Esophagus squamous epithelium (tissue), 5 donors: ENCODE measurements at places on chromosomes 3 and 15.
A peak's percentile ranks its signal among the peaks of the same experiment; 100 is the strongest.

DNA sequence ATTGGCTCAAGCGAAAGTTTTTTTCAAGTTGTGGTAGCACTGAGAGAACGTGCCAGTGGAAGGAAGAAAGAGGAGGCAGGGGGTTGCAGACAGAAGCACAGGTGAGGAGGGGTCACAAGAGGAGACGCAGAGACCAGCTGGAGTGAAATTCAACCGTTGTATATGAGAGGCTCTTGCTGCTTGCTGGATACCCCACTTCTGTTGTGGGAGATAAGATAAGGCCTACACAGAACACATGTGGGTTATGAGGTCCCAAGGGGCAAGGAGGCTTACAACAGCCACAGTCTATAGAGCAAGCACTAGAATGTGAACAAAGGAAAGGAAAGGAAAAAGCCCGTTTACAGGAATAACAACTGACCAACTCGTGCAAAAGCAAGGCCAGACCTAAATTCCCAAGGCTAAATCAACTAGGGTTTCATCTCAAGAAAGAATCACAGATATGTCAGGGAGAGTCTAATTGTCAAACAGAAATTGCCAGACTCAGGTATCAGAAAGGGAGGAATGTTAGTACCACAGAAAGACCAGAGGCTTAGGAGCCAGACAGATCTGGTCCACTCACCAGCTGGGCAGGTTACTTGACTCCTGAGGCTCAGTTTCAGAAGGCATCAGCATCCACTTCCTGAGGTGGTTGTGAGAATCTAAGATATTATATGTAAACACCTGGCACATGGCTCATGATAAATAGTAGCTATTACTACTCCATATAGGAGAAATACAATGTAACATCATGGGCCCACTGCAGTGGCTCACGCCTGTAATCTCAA lies 60.9 kb downstream of the MSL2 start:
- H3K36me3 ChIP-seq: no peaks in the 10 kb centered on the region
- H3K27ac ChIP-seq: no peak overlapping the region
- no peak for DNase-seq
- H3K4me1 ChIP-seq: no peaks in the 10 kb centered on the region

DNA sequence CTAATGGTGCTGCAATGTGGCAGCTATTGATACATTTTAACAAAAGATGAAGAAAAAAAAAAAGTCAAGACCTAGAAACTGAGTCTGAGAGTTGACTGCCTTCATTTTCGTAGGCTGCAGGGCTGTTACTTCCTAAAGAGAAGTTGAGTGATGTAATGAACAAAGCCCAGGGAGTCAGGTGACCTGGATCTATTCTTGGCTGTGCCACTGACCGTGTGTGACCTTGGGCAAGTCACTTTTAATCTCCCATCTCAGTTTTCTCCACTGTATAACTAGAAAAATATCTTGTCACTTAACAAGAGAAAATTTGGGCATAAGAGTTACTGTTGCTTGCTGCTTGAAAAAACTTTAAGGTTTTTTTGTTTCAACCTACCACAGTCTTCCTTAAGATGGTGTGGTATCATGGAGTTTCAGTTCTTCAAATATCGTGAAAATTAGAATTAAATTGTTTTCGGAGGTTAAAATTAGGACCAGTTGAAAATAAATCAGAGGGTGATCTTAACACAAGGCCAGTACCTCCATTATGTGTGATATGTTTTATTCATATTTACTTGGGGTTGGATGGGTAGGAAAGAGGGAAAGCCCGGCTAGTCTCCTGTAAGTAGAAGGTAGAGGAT lies 5.8 kb downstream of the FMN1 start:
- H3K4me3 ChIP-seq: no peak overlapping the region
- DNase-seq: no peak
- no peaks in the 10 kb centered on the region for H3K27me3 ChIP-seq
- H3K36me3 ChIP-seq: no peaks in the 10 kb centered on the region
- H3K4me1 ChIP-seq: no peaks in the 10 kb centered on the region

DNA sequence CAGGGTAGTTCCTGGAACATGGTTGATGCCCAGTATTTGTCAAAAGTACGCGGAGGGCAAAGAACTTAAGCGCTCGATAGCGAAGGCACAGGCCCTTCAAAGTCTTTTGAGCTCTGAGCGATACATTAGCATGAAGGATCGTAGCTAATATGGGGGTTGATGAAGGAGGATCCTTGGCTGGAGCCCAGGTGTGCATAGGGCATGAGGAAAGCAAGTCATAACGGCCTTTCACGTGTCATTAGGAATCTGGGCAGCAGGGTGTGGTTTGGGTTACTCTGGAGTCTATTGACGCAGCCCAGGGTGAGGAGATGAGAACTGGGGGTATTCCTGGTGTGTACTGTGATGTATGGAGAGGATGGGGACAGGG lies 31.7 kb downstream of the SPINK8 start:
- H3K36me3 ChIP-seq: peaks cover 18% of the 10 kb centered on the region
- no peaks in the 10 kb centered on the region for H3K27me3 ChIP-seq
- H3K27ac ChIP-seq: peak overlapping the region; percentile 99
- H3K4me3 ChIP-seq: peak overlapping the region; percentile 91

DNA sequence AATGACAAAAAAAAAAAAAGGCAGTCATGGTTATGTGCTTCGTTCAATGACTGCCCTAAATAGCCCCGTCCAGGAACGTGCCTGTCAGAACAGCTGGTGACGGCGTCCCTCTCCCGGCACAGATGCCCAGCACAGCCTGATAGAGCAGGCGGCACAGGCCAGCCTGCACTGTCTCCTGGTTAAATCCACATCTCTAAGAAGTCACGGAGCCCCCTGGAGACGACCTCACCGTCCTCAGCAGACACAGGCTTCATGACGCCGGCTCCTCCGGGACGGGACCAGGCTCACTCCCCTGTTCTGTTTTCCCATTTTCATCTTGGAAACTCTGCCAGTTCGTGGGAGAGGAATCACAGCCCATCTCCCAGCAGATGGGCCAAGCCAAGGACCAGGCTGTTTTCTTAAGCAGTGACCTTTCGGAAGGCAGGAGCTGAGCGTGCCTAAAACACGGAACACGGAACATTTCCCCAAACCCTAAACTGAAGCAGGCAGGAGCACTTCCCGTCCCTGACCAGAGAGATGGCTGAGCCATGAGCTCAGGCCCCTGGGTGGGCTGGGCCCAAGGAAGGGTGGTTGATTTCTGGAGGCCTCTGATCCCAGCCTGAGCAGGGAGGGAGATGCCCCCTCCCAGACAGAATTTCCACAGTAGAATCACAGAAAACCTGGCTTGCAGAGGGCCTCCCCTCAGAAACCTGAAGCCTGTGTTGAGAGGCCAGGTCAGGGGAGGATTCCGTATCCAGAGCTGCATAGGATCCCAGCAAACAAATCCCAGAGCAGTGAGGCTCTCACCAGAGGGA lies 35.9 kb downstream of the ADCY5 start:
- H3K36me3 ChIP-seq: no peaks in the 10 kb centered on the region
- peaks cover 31% of the 10 kb centered on the region for H3K4me1 ChIP-seq
- peak overlapping the region; percentile 71 for H3K27ac ChIP-seq
- DNase-seq: no peak
- H3K4me3 ChIP-seq: peak overlapping the region; percentile 23

GRCh38 chr3:29697989-29698388 lies 417.1 kb downstream of the RBMS3 start:
- no peaks in the 10 kb centered on the region for H3K36me3 ChIP-seq
- H3K27ac ChIP-seq: no peak overlapping the region
- no peak for DNase-seq
- H3K4me3 ChIP-seq: no peak overlapping the region
- no peaks in the 10 kb centered on the region for H3K27me3 ChIP-seq

DNA sequence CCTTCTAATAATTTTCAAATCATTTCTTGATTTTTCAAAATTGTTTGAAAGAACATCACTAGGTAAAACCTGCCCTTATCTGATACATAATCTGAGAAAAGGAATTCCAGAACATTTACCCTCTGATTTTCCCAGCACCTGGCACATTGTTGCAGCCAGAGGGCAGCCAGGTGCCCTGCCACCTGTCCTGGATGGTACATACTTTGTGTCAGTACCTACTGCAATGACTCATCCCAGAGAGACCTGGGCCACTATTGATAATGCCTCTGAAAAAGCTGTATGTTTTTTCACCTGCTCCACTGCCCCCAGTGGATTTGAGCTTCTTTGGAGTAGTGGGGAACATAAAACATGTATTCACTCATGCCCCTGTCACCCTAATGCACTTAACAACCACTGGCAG lies 648.9 kb upstream of the GBE1 start:
- H3K27me3 ChIP-seq: no peaks in the 10 kb centered on the region
- no peaks in the 10 kb centered on the region for H3K4me1 ChIP-seq
- DNase-seq: no peak
- H3K4me3 ChIP-seq: no peak overlapping the region
- H3K27ac ChIP-seq: no peak overlapping the region

GRCh38 chr3:54756330-54756731 lies 171.5 kb downstream of the LRTM1 start:
- H3K27ac ChIP-seq: peak overlapping the region; percentile 12
- H3K36me3 ChIP-seq: no peaks in the 10 kb centered on the region
- H3K4me3 ChIP-seq: no peak overlapping the region

DNA sequence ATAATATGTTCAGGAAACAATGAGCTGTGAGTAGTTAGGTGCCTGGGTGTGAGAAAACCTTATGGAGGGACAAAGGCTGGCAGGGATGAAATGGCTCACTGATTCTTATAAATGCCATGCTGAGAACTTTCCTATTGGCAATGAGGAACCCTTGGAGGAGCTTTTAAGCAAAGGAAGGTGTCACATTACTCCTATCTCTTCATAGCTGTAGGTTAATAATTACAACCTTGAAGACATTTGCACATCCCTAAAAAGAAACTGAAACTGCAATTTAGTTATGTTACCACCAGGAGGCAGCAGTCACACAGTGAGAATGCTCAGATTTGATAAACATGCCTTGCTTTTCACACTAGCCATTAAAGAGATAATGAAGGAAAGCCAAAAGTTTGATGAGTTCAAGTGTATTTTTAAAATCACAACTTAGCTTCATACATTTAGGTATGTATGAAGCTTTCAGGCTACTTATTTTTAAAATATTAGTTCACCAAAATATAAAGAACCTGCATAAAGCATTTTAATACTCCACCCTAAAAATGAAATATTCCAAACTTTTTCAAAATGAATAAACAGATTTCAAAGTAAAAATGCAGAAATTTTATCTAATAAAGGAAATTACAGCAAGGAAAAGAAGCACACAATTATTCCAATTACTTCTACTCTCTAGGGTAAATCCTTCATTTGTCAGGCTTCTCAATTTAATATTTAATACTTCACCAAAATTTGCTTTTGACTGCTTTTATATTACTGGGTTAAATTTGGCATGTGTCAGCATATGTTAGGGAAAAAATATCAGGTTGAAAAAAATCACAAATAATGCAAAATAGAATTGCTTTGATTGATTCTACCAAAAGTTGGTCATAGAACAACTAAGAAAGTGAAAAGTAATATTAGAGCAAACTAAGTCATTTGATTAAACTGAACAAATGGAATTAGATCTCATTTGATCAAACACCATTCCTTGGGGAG lies 136.9 kb upstream of the SLC2A2 start:
- H3K4me3 ChIP-seq: no peak overlapping the region
- DNase-seq: no peak
- H3K36me3 ChIP-seq: no peaks in the 10 kb centered on the region
- H3K27ac ChIP-seq: no peak overlapping the region
- H3K27me3 ChIP-seq: no peaks in the 10 kb centered on the region

GRCh38 chr3:129308636-129309035 lies 30.0 kb downstream of the HMCES start:
- H3K27ac ChIP-seq: peak overlapping the region; percentile 67
- no peaks in the 10 kb centered on the region for H3K27me3 ChIP-seq
- DNase-seq: no peak
- H3K4me3 ChIP-seq: no peak overlapping the region
- H3K4me1 ChIP-seq: peaks cover 60% of the 10 kb centered on the region

GRCh38 chr15:59300618-59301139 lies 72.0 kb downstream of the MYO1E start:
- no peak overlapping the region for H3K4me3 ChIP-seq
- H3K27me3 ChIP-seq: no peaks in the 10 kb centered on the region
- no peak for DNase-seq
- H3K36me3 ChIP-seq: no peaks in the 10 kb centered on the region
- H3K27ac ChIP-seq: peak overlapping the region; percentile 35

DNA sequence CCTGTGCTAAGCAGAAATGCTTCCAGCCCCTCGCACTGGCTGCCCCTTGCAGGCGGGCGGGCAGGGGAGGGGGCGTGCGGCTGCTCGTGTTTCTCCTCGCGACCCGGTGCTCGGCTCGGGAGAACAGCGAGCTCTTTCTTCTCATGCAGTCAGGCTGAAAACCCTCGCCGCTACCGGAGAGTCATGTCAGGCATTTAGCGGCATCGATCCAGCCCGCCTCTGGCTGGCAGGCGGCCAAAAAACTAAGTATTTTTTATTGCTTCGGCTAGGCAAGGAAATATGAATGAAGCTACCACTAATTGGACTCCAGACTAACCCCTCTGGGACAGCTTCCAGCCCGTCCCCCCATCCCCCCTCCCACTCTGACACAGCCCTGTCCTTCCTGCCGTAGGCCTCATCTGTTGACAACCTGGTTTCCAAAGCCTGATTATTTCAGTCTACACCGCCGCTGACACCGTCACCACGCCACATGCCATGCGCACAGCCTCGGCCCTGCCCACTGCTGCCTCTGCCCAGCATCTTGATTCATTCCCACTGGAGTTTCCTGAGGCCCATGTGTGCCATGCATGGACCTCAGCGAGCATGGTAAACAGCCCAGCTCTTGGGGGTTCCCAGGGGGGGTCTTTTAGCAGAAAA lies 35.3 kb downstream of the TLE3 start:
- H3K27me3 ChIP-seq: no peaks in the 10 kb centered on the region
- H3K36me3 ChIP-seq: peaks cover 48% of the 10 kb centered on the region
- H3K27ac ChIP-seq: no peak overlapping the region

DNA sequence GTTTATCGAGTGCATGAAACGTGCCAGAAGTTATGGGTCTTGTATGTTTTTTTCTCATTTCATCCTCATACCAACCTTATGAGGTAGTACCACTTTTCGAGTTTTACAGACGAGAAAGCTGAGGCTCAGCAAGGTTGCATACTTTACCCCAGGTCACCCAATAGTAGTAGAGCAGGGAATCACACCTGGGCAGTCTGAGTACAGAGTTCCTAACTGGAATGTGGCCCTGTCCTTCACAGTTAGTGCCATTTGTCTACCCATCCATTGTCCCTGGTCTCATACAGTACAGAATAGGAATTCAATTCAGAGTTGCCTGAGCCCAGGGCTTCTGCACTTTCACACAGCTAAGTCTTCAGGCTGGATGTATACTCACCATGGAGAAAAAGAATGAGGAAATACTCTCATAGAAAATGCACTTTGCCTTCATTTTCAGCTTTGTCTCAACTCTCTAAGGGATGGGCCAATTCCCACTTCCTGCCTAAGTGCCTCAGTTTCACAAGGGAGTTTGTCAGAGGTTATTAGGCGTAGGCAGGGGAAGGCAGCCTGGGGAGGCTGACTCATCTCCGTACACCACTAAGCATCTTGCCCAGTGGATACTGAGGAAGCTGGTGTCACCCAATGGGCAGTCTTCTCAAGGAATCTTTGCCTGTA lies 93.2 kb downstream of the TMEM212 start:
- H3K36me3 ChIP-seq: no peaks in the 10 kb centered on the region
- H3K4me1 ChIP-seq: no peaks in the 10 kb centered on the region
- H3K27ac ChIP-seq: no peak overlapping the region
